ENCODE measurements at places on chromosomes 3 and 15. TPM values are rescaled to one million over a fixed set of nuclear protein-coding genes. Genes with fewer than 3 reads are reported as not detected.

ERC2 gene
- not detected for total RNA-seq

DALRD3 gene
- 41.2 TPM for total RNA-seq

SEMA6D gene
- total RNA-seq: 4.8 TPM

NPAP1 gene
- not detected for total RNA-seq

GPR156 gene
- 0.23 TPM for total RNA-seq

P2RY1 gene
- 1.3 TPM for total RNA-seq

SLC22A14 gene
- not detected for total RNA-seq

CHST13 gene
- not detected for total RNA-seq

GUCA1C gene
- total RNA-seq: not detected

PCLAF gene
- total RNA-seq: 3.5 TPM

SPTBN5 gene
- total RNA-seq: under 0.01 TPM

DISP2 gene
- 0.23 TPM for total RNA-seq

CEP19 gene
- 5.6 TPM for total RNA-seq

TMCO5A gene
- total RNA-seq: not detected

HHLA2 gene
- not detected for total RNA-seq

WDR53 gene
- total RNA-seq: 9.5 TPM

HRG gene
- total RNA-seq: not detected

CATSPER2 gene
- total RNA-seq: not detected

SLC27A2 gene
- total RNA-seq: not detected

CCRL2 gene
- not detected for total RNA-seq

IL5RA gene
- not detected for total RNA-seq

GATM gene
- total RNA-seq: 0.17 TPM

OSBPL10 gene
- 18.3 TPM for total RNA-seq

GOLGA6L22 gene
- total RNA-seq: not detected

RHOV gene
- total RNA-seq: not detected

GOLGA8S gene
- not detected for total RNA-seq

STXBP5L gene
- total RNA-seq: 0.70 TPM

CLPX gene
- 31.9 TPM for total RNA-seq

All from pericardium fibroblast (primary cell).